ENCODE measurements at places on chromosomes 2 and 18. TPM values are rescaled to one million over a fixed set of nuclear protein-coding genes. Genes with fewer than 3 reads are reported as not detected.

The RNF103 gene
- total RNA-seq = 23.3 TPM

The SERPINB13 gene
- not detected for total RNA-seq

The IL36G gene
- not detected for total RNA-seq

The ALK gene
- not detected for total RNA-seq

The OSBPL1A gene
- total RNA-seq = 10.7 TPM

The SPR gene
- total RNA-seq = 51.6 TPM

The GPR39 gene
- total RNA-seq = 0.22 TPM
